Tongue (tissue), 3 donors: ENCODE measurements at places on chromosomes 7 and 10.
A peak's percentile ranks its signal among the peaks of the same experiment; 100 is the strongest.

GRCh38 chr7:30595436-30596013 is 847 bp downstream of the GARS1 start:
- DNase-seq: peak; percentile 27

- no peak for DNase-seq
Observed at GRCh38 chr10:88525371-88526069, 57.6 kb downstream of the RNLS start.

- DNase-seq: no peak
Observed at GRCh38 chr7:26007510-26007909, 144.5 kb upstream of the NFE2L3 start.

GRCh38 chr7:84675633-84676034 is 481.0 kb upstream of the SEMA3A start:
- DNase-seq: no peak

DNA sequence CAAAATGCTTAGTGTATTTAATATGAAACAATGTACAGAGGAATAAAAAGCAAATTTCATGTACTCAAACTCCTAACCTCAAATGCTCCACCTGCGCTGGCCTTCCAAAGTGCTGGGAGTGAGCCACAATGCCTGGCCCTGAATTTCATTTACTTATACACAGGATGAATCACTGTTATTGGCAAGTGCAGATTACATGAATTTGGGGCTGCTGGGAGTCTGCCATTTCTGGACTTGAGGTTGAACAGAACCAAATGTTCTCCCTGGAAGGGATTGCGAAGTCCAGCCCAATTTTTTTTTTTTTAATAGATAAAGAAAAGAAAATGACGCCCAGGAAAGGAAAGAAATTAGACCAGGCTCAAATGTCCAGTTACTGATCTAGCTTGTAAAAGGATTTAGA is 6.8 kb upstream of the CSTF2T start:
- peak; percentile 73 for DNase-seq

DNA sequence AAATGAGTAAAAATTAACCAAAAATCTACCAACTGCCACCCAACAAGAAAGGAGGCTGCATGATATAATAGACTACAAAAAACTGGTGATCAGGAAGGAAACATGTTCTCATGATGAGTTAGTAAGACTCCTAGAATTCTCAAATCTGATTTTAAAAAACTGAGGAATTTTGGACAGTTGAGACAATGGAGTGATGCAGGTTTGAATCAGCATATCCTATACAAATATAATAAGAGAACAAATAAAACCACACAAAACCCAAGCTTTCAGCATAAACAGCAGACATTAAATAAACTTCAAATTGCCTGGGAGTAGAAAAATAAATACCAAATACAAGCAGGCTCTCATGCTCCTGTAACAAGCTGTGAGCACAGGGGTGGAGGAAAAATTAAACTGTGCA is 57.8 kb downstream of the SLC25A40 start:
- no peak for DNase-seq

DNA sequence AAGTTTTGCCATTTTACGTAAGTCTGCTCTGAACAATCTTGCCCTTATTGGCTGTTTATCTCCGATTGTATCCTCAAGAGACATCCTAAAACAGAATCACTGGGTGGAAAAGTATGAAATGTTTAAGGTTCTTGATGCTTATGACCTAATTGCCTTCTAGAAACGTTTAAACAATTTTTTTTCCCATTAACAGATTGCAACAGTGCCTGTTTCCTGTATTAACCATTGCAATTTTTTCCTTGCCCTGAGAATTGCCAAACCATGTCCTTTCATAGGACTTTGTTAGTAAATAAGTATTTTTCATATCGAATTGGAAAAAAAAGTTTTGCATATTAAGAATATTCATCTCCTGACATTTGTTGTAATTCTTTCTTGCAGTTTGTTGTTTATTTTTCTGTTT is 639.8 kb downstream of the INHBA start:
- no peak for DNase-seq

DNA sequence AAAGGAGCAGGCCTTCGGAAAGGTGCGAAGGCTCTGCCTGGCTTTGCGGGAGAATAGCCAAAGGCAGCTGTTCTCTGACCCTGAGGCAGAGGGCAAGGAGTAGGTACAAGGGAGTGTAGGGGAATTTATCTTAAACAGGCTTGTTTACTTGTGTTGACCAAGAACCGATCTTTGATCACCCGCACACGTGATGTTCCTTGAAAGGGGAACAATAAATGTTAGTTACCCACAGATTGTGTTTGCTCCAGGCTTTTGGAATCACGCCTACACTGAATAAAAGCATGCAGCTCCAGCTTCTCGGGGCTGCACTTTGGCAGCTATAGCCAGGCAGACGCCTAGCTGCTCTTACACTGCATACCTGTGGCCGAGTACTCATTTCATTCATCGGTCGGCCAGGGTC is 420.8 kb downstream of the PHF14 start:
- DNase-seq: no peak

GRCh38 chr7:22417349-22417748 is 60.4 kb upstream of the RAPGEF5 start:
- peak; percentile 29 for DNase-seq

GRCh38 chr7:30548845-30549244 is 44.2 kb upstream of the GGCT start:
- peak; percentile 85 for DNase-seq

DNA sequence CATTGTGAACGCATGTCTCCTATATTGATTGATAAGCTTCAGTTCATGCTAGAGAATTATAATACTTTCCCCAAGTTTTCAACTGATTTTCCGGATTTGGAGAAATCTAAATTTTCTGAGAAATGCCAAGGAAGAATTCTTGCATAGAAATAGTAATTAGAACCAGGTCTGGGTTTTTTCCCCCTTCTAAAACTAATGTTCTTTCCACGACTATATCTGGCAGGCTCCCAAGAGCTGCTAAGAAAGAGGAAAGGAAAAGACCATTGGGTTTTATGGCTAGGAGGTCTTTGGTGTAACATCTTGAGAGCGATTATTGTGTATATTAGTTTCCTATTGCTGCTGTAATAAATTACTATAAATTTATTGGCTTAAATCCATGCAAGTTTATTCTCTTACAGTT is 71.8 kb upstream of the CACNB2 start:
- no peak for DNase-seq

DNA sequence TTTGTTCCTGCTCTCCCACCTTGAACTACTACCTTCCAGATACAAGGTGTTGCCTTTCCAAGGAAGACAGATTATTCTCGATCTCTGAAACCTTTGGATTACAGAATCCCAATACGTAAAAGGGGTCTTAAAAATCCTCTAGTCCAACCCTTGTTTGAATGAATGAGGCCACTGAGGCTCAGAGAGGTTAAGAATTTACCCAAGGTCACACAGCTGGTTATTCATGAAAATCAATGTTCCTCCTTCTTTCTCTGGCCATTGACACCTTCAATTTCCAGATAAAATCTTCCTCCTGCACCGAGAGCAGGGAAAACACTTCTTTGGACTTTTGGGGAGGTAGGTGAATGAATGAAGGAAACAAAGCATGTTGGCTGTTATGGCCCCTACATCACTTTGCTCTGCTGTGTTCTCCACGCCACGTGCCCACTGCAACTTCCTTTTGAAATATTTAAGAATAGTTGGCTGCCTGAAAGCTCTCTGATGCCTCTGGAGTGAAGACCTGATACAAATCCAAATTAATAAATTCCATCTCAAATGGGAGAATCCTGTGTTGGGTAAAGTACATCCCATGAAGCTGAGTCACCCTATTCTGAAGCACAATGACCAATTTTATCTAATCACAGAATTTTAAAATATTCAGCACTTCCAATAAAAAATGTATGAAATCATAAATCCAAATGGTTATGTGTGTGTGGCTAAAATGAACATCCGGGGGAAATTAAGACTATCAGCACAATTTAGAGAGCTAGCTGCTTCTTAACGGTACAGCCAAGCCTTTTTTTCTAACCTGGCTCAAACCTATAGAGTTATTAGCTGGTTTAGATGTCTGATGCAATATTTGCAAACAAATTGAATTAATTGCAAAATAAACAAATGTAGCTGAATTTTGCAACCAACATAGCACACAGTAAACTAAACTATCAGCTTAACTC is 7.3 kb downstream of the SVIL start:
- DNase-seq: no peak

GRCh38 chr10:62818426-62819011 is 2.4 kb upstream of the EGR2 start:
- DNase-seq: peak; percentile 22

GRCh38 chr10:130461631-130462030 is 325.4 kb downstream of the GLRX3 start:
- DNase-seq: no peak

DNA sequence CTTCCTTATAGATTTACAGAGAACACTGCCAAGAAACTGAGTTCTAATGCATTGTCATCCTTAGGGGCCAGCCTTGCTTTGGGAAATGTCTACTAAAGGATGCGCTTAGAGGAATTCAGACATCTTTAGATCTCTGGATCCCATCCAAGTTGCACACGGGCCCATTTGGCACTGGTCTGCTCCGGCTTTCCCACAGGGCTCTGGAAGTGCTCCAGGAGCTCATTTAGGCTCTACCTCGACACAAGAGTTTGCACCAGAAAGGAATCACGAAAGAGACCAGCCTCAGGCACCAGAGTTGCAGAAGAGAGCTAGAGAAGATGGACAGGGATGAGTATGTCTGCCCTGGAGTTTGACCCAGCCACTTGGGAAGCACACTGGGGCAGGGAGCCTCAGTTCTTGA is 150.1 kb upstream of the TMEM72 start:
- DNase-seq: peak; percentile 48

- no peak for DNase-seq
Observed at GRCh38 chr7:12893292-12893691, 205.9 kb downstream of the ARL4A start.

GRCh38 chr7:131827421-131827820 is 271.0 kb upstream of the PODXL start:
- no peak for DNase-seq

GRCh38 chr10:91798649-91799611 is 704 bp downstream of the TNKS2 start:
- DNase-seq: peak; percentile 75

- no peak for DNase-seq
Observed at GRCh38 chr10:11009471-11010308, 8.0 kb upstream of the CELF2 start.

DNA sequence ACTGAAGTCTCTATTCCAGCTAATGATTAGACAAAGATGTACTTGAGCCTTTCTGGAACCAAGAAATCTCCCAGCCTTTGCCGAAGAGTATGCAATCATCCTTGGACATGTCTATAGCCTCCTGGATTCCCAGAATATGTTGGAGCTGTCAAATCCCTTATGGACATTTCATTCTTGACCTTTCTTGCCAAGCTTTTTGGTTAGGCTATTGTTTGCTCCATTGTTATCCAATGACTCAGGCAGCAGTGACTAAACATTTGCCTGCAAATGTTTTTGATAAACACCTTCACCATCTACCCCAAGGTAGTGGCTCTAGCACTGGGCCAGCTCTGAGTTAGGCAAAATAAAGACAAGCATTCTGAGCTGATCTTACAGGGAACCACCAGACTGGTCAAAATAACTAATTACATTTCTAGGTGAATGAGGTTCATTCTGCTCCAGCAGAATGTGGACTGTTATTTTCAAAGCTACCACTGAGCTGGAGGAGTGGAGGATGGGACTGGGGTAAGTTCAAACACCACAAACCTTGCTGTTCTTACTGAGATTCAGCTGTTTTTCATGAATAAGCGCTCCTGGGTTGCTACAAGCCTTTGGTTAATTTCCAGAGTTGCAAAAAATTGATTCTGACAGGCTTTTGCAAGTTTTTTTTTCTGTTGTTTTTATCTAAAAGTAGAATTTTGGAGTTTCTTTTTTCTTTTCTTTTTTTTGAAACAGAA is 81.0 kb downstream of the TMEM270 start:
- DNase-seq: no peak

DNA sequence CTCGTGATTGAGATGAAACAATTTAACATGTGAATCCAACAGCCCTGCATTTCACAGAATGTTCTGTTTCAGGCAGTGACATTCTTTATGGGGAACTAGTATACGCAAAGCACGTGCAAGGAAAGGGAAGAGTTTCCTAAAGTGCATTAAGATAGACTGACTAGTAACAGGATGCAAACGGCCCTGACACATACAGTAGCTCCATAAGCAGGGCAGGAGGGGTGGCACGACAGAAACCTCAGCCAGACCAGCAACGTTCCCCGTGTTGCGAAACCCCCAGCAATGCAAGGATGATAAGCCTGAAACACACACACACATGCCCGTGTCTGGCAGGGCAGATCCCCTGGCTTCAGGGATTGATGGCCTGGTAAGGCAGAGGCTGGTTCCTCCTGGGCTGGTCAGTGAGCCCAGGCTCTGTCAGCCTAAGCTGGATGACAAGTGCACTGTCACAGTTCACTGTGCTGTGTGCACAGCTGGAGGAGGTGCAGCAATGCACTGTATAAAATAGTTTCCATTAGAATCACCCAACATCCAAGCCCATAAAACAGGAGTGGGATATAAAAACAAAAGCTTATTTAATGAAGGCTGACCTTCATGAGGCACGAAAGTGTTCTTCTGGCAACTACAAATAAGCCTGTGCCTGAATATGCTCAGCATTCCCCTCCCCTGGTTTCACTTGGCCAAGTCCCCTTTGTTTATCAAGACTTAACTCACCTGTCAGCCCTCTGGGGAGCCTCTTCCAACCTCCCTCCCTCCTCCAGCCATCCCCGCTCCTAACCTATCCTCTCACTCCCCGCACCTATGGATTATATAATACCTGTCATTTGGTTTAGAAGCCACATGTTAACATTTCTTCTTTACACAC is 88.8 kb downstream of the GSAP start:
- no peak for DNase-seq

DNA sequence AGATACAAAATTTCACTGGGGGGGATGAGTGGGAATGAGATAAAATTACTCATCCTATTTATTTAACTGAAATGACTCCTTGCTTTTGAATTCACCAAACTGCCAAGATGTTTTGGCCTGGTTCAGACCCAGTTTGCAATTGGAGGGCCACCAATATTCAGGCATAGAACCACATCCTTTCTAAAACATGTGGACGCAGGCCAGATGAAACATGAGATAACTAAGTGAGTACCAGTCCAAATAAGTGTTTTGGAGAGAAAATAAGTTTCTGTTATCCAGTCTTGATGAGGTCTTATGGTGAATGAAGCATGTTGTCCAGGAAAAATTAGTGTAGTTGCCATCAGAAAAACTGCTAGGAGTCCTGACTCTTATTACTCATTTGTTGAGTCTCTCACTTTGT is 36.3 kb upstream of the PDK4 start:
- DNase-seq: no peak

DNA sequence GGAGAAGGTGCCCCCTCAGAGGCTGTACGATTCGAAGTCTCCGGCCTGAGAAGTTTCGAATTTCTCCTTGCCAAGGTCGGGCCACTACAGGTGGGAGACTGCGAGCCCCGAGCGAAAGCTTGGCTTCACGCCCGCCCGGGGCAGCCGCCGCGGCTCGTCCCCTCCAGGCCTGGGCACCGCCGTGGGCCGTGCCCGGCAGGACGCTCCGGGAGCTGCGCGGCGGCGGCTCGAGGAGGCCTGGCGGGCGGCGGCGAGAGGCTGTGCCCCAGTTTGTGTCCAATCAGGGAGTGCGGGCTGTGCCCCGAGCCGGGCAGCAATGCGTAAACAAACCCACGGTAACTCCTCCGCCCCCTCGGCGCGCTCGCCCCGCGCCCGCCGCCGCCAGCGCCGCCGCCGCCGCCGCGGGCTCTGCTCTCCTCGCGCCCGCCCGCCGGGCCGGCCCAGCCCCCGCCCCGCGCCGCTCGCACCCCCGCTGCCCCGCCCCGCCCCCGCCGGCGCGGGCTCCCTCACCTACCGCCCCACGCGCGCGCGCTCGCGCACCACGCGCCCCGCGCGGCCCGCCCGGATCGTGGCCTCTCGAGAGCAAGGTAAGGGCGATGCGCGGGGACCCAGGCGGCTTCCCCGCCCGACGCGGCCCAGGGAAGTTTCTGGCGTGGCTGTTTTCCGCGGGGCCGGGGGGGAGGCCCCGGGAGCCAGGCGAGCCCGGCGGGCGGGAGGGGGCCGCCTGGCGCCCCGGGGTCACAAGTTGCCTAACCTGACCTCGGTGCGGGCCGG is 57.8 kb upstream of the PCGF5 start:
- peak; percentile 73 for DNase-seq
